ENCODE measurements at places on chromosomes 1 and 21.

DNA sequence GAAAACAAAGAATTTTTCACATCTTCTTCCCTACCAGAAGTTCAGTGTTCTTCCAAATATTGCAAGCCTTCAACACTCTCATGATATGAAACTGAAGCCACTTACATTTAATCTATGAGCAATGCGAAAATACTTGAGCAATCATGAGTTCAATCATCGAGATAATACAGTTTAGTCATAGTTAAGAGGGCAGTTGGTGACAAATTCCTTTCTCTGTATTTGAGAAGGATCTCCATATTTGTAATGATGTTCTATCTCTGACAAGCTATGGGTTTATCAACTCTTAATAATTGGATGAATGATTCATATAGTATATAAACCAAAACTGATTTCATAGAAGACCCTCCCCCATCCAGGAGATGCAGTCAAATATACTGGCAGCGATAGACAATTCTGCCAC, 29.7 kb upstream of the PYHIN1 start:
- DNase-seq, result no peak

DNA sequence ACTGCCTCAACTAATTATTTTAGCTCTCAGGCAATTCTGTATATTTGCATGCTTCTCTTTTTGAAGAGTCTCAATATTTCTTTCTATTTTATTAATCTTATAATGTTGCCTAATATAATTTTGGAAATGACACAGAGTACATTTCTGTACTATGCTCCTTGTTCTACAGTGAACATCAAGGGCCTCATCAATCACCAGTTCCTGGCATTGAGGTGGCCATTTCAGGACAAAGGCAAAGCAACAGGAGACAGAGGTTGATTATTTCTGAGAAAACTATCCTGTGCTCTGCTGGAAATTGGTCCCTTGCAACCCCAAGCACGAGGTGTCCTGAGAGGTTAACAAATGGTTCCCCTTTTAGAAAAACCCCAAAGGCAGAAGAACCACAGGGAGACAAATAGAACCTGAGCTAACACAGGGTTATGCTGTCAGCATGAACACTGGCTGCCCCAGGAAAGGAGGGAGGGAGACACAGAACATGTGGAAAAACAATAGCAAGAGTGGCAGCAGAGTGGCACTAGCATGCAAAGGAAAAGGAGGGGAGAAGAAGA, 63.9 kb upstream of the VAV3 start:
- DNase-seq, result no peak

- DNase-seq, result no peak
Observed at GRCh38 chr1:175622362-175622761, 121.0 kb downstream of the TNR start.

DNA sequence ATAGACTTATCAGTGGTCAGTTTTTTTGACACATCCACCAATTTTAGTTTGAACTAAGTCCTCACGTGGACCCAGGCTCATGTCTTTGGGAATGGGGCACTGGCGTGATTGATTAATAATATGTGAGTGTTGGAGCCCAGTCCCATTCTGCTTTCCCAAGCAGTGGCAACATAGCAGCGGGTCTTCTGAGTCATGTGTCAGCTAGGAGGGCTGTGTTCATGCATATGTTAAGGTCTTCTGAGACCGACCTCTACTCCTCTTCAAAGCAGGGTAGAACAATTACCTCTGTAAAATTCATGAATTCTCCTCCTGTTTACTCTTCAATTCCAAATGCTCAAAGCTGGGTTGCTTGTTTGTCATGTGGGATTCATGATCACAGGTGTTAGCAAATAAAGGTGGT, 291.3 kb downstream of the CAMTA1 start:
- DNase-seq, result no peak

DNA sequence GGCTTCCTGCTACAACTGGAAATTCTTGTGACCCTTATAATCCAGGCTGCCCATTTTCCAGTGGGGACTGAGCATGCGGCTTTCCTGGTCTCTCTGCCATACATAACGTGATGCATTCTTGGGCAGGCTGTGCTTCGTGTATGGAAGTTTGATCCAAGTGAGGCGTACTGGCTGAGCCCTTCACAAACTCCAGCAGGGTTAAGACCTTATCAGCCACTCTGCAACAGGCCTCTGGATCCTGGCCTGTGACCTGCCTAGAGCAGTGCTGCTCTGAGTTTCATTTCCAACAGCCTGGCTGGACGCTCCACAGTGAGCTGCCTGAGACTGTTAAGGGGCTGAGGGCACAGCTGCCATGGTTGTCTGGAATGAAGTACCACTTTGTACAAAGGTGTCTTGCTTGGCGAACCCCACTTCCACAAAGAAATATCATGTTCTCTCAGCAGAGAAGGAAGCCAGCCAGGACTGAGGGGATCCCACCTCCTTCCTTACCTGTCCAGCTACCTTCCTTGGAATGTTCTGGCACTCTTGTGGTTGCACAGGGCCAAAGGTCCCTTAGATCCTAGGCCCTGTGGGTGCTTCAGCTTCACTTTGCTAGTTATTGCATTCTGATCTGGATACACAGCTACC, 28.5 kb upstream of the XPR1 start:
- no peak for DNase-seq

GRCh38 chr1:67759692-67760029, 73.6 kb downstream of the GNG12 start:
- DNase-seq, result no peak

- no peak for DNase-seq
Observed at GRCh38 chr1:67630438-67631045, 54.5 kb upstream of the GADD45A start.

GRCh38 chr1:201021630-201022492, 1.7 kb downstream of the KIF21B start:
- DNase-seq, result no peak

- peak; percentile 43 for DNase-seq
Observed at GRCh38 chr1:204565617-204566582, 49.7 kb downstream of the MDM4 start.

- no peak for DNase-seq
Observed at GRCh38 chr1:2322065-2322571, 69.2 kb downstream of the MORN1 start.

GRCh38 chr1:221620437-221621384, 121.2 kb downstream of the DUSP10 start:
- DNase-seq, result no peak

DNA sequence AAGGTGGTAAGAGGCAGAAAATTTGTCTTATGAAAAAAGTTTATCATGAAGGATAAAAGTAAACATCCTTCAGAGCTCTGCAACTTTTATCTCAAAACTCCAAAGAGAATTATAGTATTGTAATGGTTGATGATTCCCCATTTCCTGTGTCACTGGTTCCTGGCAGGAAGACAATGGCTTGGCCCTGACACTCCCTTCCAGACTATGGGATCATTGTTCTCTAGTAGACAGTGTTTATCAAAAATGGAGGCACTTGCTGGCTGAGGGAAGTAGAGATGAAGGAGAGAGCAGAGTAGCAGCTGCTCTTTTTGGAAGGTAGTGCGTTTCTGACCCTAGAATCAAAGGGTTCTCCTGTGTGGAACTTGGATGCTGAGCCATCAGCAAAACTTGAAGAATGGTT, 145.9 kb upstream of the ATP1B1 start:
- DNase-seq, result no peak
